Activated T-cell treated with anti-CD3 and anti-CD28 coated beads for 48 hours (primary cell): ENCODE measurements at places on chromosomes 13 and 19.

DNA sequence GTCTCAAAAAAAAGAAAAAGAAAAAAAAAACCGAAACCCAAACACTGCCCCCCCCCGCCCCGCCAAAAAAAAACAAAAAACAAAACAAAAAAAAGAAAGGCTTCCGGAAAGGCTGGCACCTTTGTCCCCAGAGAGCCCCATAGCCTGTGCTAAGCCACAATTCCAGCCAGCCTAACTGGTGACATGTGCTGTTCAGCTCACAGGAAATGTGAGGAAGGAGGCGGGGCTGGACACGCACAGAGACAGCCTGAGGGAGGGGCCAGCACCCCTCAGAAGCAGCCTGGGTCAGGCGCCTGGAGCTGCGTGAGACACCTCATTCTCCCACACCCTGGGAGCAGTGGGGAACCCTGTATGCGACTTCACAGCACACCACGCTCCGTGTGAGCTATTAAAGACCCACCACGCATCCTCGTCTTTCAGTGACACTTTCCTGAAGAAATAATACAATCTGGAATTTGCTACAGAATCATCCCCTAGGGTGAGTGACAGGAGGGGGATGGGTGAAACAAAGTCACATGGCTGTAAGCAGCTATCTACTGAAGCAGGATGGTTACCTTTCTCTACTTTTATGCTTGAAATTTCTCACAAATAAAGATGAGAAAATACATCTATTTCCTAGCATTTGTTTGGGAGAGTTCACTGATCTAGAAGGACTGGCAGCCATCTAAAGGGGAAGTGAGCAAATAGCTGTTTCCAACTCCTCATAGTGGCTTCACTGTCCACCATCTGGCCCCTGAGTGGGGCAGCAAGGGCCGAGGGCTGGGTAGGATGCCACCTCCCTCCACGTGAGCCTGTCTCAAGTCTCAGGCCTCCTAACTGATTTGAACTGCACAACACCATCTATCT, 12.3 kb upstream of the SLC35E1 start:
- peak; percentile 83 for DNase-seq

- DNase-seq = no peak
Observed at GRCh38 chr13:32528358-32528757, 10.2 kb downstream of the N4BP2L2 start.

DNA sequence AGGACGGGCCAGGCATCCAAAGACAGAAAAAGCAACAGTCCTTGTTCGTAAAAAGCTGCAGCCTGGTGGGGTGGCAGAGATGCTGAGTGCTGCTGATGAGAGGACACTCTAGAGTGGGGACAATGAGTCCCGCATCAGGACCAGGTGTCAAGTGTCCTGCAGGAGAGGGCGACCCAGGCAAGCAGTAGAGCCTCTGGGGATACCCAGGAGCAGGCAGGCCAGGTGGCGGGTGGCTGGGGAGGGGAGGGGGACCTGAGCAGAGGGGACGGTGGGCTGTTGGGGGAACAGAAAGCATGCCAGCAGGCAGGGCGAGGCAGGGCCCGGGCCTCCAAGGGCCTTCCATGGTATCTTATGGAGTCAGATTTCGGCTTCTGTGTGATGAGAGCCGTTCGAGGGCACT, 35.8 kb downstream of the GGACT start:
- no peak for DNase-seq

DNA sequence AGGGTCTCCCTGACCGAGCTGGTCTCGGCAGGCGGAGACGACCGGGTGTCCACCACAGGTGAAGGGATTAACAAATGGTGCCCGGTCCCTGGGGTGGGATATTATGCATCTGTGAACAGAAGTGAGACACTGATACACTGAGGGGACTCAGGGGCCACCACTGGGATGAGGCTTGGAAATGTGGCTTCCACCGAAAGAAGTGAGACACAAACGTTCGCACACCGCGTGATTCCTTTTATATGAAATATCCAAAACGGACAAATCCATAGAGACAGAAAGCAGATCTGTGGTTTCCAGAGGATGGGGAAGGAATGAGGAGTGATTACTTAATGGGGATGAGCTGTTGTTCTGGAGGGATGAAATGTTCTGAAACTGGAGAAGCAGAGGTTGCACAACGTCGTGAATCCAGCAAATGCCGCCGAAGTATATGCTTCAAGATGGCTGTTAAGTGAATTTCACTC, 47.5 kb downstream of the C13orf46 start:
- no peak for DNase-seq

DNA sequence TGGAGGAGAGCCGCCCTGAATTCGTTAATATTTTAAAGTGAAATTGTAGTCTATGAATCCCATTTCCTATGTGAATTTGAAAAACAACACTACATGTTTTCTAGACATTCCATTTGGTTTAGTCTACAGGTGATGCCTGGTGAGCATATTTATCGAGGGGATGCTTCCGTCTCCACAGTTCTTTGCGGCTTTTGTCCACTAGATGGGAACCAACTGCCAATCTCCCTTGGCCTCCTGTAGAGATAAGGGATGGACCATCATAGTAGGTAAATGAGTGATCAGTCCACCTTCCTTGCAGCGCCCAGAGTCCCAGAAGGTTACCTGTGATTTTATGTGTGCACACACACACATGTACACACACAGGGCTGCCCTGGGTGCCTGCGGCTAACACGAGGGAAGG, 289.8 kb upstream of the SOX21 start:
- no peak for DNase-seq

DNA sequence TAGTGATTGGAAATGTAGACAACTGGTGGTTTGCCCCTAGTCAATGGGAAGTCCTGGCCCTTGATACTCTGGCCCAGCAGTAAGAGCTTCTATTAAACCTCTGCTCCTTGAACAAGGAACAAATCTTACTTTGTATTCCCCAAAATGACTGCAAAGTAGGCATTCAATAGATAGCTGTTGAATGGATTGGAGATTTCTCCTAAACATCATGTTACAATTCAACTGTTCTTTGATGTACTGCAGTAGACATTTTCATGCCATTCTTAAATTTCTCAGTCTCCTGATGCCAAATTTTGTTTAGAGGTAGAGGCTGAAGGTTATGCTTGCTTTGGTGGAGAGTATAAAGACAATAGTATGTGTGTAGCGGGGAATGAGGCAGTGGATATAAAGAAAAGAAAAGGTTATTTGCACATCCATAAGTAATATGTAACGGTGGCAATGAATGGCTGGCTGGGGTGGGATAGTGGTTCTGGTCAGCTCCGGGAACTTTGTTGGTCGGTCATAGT, 12.8 kb downstream of the MIR17HG start:
- no peak for DNase-seq

DNA sequence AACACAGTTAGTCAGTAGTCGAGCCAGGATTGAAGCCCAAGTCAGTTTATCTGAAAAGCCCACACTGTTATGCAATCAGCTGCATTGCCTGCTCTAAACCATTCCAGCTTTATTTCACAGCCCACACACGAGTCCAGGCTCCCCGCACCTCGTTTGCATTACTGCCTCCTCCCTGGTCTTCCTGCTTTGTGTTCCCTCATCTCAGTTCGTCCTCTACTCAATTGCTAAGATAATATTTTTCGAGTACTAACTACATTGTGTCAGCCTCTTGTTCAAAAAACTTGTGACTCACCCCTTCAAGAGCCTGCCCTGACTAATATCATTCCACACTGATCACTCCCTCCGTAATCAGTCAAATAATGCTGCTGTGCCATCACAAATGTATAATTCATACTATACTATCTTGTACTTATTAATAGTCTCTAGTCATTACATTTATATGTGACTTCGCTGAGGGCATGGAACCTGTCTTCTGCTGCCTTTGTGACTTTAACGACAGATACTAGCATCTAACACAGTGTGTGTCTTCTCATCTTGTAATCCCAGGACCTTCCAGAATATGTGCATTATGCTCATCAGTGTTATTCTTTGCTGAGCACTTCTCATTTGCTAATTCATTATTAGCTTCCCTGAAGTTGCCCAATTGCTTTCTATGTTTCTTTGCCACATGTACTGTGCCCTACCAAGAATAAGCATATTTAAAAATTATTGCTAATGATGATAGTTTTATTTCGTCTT, 26.2 kb upstream of the WDFY2 start:
- DNase-seq = no peak

DNA sequence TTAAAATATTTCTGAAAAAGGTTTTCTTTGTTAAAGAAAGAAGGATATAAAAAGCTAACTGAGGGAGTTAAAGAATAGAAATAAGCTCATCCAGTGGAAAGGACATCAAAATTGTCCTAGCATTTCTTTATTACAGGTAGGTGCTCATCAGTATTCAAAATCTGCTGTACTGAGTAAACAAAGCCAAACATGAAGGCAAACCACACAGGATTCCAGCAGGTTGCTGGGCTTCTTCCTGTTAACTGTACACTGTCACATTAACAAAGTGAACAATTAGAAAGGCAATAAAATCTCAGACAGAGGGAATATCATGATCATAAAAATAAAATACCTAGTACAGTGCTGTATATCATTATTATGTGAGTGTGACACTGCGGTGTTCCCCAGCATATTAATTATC, 1541.0 kb downstream of the SLITRK5 start:
- no peak for DNase-seq

DNA sequence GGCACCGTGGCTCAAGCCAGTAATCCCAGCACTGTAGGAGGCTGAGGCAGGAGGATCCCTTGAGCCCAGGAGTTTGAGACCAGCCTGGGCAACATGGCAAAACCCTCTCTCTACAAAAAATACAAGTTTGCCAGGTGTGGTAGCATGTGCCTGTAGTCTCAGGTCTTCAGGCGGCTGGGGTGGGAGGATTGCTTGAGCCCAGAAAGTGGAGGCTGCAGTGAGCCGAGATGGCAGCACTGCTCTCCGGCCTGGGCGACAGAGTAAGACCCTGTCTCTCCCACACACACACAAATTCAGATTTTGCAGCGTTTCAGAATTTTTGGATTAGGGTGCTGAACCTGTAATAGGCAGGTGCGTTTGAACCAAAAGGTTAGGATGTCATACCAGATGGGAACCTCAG, 2.2 kb downstream of the RPS11 start:
- no peak for DNase-seq

DNA sequence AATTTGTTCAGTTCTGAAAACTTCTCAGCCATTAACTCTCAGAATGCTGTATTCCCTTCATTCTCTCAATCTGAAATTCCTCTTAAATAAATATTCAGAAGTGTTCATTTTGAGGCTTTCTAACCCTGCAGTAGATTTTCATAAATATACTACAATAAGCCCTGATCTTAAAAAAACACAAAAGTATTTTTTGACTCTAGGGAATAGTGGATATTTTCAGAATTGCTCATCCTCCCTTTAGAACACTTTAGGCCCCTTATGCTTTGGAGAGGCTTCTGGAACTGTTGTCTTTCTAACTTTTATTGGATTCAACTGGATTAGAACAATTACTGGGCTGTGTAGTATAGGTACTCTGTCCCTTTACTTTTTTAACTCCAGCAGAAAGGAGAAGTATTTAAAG, 1662.6 kb upstream of the MIR17HG start:
- DNase-seq = no peak

DNA sequence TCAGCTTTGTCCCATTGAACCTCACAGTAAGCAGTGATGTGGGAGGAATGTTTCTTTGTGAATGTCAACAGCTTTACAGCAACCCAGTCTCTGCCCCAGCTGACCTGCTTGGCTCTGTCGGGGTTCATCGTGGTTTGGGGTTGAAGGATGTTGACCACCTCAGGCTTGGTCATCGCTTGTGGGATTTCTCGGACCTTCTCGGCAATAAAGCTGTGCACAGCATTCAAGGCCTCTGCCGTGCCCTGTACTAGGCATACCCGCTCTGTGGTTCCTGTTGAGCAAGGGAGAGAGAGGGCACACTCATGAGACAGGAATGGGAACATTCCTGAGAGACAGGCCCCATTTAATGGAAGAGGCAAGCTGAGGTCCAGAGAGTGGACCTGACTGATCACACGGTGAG, 20.0 kb downstream of the NOVA2 start:
- DNase-seq = no peak

- no peak for DNase-seq
Observed at GRCh38 chr13:60001889-60002288, 161.8 kb downstream of the DIAPH3 start.

DNA sequence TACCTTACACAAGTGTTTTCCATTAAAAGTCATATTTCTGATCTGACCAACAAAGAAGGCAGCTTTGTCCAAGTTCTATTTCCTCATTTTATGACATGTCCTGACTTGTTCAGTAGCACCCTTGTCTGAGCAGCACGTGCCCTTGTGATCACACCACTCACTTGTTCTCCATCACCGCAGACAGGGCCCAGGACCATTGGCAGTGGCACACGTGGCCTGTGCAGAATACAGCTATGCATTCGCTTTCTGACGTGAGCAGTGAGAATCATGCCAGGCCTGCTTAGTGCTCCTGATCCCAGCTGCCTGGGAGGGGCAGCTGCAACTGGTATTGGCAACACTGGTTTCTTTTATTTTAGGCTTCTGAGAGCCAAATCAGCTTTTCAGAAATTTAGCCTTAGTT, 134.2 kb downstream of the FRY start:
- DNase-seq = no peak

DNA sequence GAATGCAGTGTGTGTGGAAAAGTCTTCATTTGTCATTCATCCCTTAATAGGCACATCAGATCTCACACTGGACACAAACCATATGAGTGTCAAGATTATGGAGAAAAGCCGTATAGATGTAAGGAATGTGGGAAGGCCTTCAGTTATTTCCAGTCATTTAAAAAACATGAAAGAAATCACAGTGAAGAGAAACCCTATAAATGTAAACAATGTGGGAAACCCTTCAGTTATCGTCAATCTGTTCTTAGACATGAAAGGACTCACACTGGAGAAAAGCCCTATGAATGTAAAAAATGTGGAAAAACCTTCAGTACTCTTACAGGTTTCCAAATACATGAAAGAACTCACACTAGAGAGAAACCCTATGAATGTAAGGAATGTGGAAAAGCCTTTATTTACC, 45.3 kb downstream of the ZNF136 start:
- no peak for DNase-seq

DNA sequence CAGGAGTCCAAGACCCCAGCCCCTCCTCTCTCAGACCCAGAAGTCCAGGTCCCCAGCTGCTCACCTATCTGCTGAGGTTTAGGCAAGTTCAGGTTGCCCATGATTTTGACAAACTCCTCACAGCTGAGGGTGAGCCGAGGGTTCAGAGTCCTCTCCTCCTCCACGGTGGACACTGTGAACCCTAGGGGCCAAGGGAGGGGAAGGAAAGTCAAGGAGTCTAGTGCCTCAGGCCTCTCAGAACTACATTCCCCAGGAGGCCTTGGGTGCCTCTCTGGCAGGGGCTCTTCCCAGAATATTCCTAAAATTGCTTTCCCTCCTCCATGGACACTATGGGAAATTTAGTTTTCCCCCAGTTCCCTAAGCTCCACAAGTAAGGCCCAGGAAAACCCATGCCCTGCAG, 3.3 kb upstream of the PHLDB3 start:
- DNase-seq = no peak

GRCh38 chr19:2546128-2547032, 70.5 kb downstream of the GADD45B start:
- DNase-seq = no peak

GRCh38 chr19:29084266-29084665, 128.7 kb downstream of the UQCRFS1 start:
- DNase-seq = no peak
